Activated CD8-positive, alpha-beta memory T cell treated with anti-CD3 and anti-CD28 coated beads for 4 hours (primary cell): ENCODE measurements at places on chromosomes 5 and 9.

DNA sequence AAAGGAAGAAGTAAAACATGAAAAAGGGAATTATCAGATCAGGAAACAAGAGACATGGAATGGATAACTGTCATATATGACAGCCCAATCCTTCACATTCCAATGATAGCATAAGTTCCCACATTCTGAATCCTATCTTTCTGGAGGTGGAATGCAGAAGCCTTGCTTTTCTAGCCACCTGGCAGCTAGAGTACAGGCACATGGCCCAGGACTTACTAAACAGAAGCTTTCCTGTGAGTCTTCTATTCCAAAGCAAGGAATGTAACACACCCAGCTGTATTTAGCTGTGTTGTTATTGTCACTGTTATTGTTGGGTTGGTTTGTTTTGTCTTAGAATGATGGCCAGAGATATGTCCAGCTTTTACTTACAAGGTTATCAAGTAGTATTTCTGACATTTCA lies 780.5 kb upstream of the ZNF608 start:
- no peak for DNase-seq

- no peak for DNase-seq
Observed at GRCh38 chr9:98285446-98285845, 30.0 kb upstream of the TBC1D2 start.

DNA sequence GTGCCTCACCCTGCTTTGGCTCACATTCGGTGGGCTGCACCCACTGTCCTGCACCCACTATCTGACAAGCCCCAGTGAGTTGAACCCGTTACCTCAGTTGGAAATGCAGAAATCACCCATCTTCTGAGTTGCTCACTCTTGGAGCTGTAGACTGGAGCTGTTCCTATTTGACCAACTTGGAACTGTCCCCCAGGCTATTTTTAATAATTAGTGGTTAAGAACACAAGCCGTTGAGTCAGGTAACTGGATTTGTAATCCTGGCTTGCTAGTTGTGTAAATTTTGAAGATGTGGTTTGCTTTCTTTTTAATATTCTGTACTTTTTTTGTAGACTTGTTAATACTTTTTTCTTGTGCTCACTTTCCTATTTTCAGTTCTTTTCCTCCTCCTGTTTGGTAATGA lies 81.2 kb downstream of the CNTLN start:
- DNase-seq: no peak

GRCh38 chr5:151357792-151358191 lies 10.4 kb upstream of the SLC36A2 start:
- DNase-seq: no peak

DNA sequence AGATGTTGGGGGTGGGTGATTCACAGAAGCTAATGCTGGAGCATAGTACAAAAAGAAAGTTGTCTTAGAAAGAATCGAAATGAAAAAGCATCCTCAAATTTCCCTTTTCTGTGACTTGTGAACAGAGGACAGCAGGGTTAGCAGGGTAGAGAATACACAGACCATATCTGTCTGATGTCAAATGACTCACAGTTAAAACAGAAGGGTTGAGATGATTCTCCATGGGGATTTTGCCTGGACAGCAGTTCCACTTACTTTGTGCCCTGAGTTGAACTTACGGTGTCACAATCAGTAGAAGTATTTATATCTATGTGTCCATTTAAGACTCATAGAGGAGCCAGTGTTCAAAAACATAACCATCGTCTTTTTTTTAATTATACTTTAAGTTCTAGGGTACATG lies 801.6 kb downstream of the KCTD16 start:
- DNase-seq: no peak

- no peak for DNase-seq
Observed at GRCh38 chr9:88221105-88221504, 82.8 kb upstream of the SPATA31C2 start.

GRCh38 chr9:8823131-8823895 lies 1023.7 kb upstream of the DMAC1 start:
- DNase-seq: no peak

DNA sequence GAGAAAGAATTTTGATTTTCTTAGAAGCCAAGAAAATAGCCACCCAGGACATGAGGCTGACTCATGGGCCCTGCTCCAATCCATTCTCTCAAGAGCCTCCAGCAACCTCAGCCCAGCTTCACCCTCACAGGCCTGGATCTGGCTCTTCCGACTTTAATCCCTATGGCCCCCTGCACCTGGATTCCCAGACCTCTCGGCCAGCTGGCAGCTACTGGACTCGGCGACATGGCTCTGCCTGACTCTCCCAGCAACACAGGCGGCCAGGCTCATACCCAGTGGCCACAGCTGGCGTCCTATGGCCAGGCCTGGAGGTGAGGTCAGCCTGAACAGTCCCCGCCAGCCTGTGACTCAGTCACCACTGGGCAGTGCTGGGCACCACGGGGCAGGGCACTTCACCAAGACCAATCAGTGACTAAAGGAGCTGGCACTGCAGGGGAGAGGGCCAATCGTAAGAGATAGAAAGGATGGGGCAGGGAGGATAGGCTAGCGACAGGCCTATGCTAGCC lies 6.2 kb upstream of the PDLIM4 start:
- DNase-seq: no peak

DNA sequence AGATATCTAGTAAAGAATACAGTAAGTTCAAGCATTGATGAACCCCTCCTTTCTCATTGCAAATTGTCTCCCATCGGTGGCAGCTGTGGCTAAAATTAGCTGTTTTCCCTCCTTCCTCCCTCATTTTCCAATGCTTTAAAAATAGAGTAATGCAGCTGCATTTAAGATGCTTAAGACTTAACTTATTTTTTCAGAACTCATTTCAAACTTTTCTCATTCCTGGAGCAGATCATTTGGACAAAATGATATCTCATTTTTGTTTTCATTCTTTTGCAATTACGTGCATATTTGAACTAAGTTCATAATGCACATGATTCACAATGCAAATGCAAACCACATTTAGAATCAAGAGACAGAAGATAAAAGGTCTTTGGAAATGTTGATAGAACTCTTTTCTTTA lies 14.6 kb downstream of the HSPB3 start:
- DNase-seq: no peak

DNA sequence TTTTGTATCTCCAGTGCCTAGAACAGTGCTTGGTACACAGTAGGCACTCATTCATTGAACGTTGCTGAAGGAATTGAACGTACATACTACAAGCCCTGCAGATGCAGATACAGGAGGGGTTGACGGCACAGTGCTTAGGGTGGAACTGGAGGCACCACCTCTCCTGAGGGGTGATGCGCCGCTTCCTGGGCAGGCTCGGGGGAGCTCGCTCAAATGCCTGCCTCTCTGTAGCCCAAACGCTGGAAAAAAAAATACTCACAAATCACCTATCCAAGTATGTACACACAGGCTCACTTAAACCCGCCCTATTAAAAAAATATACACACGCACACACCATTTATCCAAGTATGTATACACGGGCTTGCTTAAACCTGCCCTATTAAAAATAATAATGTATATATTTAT lies 536 bp upstream of the COMMD10 start:
- no peak for DNase-seq

GRCh38 chr9:99173570-99174504 lies 47.9 kb downstream of the ALG2 start:
- DNase-seq: no peak

DNA sequence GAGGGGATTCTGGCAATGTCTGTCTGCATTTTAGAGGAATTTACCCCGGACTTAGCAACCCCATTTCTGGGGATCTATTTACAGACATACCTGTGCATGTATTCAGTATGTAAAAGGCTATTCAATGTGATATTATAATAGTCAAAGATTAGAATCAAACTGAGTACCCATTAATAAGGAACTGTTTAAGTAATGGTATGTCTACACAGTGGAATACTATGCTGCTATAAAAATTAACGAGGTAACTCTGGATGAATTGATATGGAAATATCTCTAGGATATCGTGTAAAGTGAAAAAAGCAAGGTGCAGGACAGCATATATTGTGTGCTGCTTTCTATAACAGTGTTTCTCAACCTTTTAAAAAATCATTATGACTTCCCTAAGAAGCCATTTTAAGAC lies 186.9 kb downstream of the SEMA6A start:
- no peak for DNase-seq

GRCh38 chr5:152689250-152689711 lies 284.2 kb upstream of the NMUR2 start:
- no peak for DNase-seq

- DNase-seq: no peak
Observed at GRCh38 chr5:177089127-177089526, 2.4 kb downstream of the FGFR4 start.

DNA sequence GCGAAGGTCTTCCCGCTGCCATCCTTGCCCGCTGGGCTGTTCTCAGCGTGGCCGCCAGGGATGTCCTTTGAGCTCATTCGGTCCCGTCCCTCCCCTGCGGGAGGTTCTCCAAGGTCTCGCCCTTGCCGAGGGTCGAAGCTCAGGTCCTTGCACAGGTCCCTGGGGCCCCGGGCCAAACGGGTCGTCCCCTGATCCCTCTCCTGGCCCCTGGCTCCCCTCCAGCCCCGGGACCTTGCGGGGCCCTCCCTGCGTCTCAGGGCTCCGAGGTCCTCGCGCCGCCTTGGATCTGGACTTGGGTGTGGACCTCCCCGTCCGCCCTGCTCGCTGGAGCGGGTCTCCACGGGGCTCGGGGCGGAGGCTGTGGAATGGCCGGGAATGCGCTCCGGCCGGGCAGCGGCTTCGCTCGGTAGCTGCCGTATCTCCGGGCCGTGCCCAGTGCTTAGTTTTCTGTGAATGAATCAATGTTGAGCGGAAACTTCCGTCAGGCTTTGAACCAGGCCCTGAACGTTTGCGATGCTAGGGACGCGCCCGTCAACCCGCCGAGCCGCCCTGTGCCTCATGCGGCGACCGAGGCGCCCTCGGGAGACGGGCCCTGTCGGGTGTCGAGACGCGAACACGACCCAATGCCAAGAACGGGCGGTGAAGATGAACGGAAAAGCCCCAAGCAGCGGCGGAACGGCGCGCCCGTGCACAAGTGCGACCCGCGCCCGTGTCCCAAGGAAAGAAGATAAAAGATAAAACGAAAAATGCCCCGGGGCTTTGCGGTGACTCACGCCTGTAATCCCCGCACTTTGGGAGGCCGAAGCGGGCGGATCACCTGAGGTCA lies 780 bp downstream of the RNU6ATAC start:
- peak; percentile 28 for DNase-seq

DNA sequence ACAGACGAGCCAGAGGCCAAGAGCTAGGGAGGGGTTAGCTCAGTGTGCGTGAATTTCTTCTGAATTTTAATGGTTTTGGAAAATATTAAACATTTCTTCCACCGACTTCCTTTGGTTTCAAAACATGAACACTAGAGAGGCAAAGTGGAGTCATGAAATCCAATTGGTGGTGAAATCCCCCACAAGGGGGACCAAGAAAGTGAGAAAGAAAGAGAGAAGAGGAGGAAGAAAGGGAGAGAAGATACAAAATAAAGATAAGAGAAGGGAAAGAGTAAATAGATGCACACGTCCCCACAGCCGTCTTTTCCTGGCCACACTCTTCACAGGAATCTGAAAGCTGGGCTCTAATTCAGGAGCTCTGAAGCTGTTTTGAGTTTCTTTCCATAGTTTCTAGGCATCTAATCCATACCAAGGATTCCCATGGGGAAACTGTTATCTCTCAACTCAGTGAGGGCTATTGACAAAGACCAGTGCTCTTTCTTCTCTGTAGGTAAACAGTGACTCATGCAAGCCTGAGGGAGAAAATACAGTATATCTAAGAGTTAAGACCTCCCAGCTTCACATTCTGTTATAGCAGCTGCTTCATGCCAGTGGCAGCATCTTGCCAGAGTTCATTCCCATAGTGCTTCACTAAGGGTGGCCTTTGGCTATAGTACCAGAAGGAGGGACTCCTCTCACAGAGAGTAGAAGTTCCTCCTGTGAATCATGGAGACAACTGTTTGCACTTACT lies 115.8 kb upstream of the LIFR start:
- DNase-seq: no peak
